ENCODE measurements at places on chromosomes 16 and 17. TPM values are rescaled to one million over a fixed set of nuclear protein-coding genes. Genes with fewer than 3 reads are reported as not detected.

DNA sequence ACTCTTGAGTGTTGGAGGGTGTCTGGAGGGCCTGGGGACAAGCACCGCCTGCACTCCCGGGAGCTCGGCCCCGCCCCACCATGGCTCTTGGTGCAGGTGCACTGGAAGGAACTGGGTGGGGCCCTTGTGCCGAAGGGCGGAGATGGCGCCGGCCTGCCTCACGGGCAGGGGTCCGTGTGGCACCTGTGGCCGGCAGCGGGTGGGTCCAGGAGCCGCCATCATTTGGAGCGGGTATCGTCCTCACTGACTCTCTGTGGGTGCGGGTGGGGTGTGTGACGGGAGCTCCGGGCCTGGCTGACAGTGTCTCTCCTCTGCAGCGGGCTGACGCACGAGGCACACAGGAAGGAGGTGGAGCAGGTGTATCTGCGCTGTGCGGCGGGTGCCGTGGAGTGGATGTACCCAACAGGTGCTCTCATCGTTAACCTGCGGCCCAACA lies 5.2 kb downstream of the METRNL start:
- DNase-seq: no peak

GRCh38 chr16:918068-918467 lies 52.7 kb downstream of the LMF1 start:
- DNase-seq: no peak

GRCh38 chr17:17533901-17534441 lies 37.8 kb upstream of the RASD1 start:
- no peak for DNase-seq

DNA sequence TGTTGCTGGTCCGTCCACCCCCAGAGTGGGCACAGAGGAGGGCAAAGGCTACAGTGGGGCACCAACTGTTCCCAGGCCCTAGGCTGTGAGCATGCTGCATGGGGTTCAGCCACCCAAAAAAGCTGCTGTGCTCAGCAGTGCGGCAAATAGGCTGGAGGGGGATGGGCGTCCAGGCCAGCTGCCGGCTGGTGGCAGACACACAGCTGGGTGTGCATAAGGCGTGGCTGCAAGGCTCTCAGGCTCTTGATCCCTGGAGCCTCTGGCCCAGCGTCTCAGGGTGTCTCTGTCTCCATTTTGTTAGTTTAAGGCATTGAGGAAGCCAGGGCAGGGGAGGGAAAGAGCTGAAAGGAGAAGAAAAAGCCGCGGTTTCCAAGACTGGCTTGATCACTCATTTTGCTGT lies 8.8 kb downstream of the RPL19 start:
- DNase-seq: peak; percentile 69

DNA sequence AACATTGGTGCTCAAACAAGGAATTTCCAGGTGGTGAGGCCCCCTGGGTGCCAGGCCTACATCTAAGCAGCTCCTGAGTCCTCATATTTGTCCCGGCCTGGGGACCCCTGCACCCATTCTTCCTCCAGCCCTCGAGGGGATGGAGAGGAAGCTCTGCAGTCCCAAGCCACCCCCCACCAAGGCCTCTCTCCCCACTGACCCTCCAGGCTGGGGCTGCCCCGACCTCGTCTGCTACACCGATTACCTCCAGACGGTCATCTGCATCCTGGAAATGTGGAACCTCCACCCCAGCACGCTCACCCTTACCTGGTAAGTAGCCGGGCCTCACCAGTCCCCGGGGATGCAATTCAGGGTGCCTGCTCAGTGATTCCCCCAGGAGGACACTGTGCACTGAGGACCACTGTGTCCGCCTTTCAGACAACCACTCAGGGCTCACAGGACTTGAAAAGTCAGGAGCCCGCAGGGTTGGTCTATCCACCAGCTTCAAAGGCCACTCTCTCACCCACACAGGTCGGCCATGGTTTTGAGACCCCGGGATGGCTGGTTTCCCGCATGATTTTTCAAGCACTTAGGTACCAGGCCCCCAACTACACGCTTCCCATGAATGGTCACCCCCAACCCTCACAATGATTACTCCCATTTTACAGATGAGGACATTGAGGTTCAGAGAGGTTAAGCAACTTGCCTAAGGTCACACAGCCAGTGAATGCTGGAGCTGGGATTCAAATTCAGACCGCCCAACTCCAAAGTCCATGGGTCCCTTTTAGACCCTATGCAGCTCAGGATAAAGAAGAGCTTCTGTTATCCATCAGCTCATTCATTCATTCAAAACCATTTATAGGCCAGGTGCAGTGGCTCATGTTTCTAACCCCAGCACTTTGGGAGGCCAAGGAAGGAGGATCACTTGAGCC lies 32.4 kb downstream of the IL21R start:
- DNase-seq: no peak

DNA sequence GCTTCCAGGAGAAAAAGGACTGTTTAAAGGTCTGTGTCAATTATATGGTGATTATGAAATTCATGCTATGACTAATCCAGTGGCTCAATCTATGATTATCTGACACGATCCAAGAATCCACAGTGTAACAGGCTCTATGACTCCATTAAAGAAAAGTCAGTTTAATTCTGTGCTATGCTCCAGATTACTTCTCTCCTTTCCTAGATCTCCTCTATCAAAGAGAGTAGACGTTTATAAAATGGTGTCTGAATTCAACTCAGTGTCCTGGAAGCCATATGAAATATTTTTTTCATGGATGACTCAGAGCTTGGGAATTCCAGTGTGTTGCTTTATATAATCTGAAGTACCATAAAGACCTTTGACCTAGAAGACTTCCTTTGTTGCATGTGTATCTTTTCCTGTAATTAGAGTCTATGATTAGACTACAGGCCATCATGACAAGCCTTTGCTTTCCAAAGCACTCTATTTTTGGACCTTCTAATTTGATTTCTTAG lies 27.0 kb upstream of the NF1 start:
- DNase-seq: no peak

GRCh38 chr17:27455236-27455913 lies 873 bp upstream of the KSR1 start:
- DNase-seq: no peak

GRCh38 chr17:12815642-12816141 lies 26.4 kb downstream of the ARHGAP44 start:
- peak; percentile 36 for DNase-seq

- no peak for DNase-seq
These were observed 51.0 kb downstream of the GAN start for GRCh38 chr16:81365731-81366130.

GRCh38 chr17:57861000-57861789 lies 11.4 kb upstream of the MRPS23 start:
- peak; percentile 41 for DNase-seq

- no peak for DNase-seq
These were observed 2.9 kb upstream of the CRYBA1 start for GRCh38 chr17:29243792-29244191.

DNA sequence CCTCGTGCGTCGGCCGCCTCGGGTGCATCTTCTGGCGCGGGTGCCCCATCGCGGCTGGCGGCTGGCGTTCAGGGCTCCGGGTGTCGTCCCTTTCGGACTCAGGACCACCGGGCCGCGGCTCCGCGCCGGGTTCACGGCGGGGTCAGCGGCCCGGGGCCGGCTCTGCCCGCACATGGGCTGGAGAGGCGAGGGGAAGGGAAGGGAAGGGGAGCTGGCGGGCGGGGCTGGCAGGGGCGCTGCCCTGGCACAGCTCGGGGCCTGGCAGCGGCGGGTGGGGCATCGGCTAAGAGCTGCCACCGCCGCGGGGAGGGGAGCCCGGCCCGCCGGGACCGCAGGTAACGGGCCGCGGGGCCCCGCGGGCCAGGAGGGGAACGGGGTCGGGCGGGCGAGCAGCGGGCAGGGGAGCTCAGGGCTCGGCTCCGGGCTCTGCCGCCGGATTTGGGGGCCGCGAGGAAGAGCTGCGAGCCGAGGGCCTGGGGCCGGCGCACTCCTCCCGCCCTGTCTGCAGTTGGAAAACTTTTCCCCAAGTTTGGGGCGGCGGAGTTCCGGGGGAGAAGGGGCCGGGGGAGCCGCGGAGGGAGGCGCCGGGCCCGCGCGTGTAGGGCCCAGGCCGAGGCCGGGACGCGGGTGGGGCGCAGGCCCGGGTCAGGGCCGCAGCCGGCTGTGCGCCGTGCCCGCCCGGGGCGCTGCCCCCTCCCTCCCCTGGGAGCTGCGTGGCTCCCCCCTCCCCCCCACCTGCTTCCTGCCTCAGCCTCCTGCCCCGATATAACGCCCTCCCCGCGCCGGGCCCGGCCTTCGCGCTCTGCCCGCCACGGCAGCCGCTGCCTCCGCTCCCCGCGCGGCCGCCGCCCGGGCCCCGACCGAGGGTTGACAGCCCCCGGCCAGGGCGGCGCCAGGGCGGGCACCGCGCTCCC lies 646 bp downstream of the HIC1 start:
- no peak for DNase-seq

- no peak for DNase-seq
These were observed 142.9 kb upstream of the NUDT7 start for GRCh38 chr16:77579351-77579891.

- DNase-seq: no peak
These were observed 28.3 kb upstream of the PITPNA start for GRCh38 chr17:1590747-1591473.

DNA sequence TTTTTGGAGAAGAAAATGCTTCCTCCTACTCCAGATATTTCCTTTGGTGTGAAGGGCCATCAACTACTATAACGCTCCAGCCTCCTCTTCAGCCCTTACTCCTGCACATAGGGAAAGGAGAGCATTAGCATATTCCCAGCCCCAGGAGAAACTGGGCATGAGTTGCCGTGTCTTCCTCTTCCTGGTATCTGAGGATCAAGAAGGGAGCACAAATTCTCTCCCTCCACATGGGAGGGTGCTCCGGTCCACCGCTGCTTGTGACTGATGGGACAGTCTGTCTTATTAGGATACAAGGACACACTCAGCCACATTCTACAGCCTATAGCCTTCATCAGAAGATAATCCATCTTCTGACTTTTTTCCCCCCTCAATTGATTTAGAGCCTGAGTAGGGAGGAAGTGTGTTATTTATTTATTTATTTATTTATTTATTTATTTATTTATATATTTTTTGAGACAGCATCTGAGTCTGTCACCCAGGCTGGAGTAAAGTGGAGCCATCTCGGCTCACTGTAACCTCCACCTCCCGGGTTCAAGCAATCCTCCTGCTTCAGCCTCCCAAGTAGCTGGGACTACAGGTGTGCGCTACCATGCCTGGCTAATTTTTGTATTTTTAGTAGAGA lies 16.6 kb upstream of the CYB5B start:
- no peak for DNase-seq

GRCh38 chr17:19727501-19728078 lies 11.2 kb upstream of the SLC47A2 start:
- no peak for DNase-seq

GRCh38 chr16:72853575-72854266 lies 194.2 kb downstream of the ZFHX3 start:
- DNase-seq: peak; percentile 7

GRCh38 chr17:40374821-40375498 lies 10.4 kb upstream of the GJD3 start:
- no peak for DNase-seq

- no peak for DNase-seq
These were observed 2.6 kb upstream of the TEDC2 start for GRCh38 chr16:2457267-2457666.

DNA sequence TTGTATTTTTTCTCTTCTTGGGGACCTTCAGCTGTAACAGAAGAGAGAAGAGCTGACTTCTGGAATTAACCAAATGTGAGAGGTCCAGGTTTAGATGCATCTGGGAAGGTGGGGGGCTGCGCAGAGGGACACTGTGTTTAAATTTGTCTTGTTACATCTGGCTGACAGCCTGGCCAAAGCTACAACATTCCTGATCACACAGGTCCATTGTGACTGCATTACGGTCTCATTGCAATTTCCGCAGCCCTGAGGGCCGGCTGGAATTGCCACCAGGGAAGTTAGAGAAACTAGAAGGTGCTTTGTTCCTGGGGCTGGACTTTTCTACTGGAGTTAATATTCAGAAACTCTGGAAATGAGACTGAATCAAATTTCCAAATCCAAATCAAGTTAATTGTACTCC lies 37.9 kb upstream of the LRRC75A start:
- no peak for DNase-seq

GRCh38 chr16:82630688-82631087 lies 3.9 kb downstream of the CDH13 start:
- no peak for DNase-seq

- no peak for DNase-seq
These were observed 10.1 kb upstream of the CNP start for GRCh38 chr17:41956522-41956921.

DNA sequence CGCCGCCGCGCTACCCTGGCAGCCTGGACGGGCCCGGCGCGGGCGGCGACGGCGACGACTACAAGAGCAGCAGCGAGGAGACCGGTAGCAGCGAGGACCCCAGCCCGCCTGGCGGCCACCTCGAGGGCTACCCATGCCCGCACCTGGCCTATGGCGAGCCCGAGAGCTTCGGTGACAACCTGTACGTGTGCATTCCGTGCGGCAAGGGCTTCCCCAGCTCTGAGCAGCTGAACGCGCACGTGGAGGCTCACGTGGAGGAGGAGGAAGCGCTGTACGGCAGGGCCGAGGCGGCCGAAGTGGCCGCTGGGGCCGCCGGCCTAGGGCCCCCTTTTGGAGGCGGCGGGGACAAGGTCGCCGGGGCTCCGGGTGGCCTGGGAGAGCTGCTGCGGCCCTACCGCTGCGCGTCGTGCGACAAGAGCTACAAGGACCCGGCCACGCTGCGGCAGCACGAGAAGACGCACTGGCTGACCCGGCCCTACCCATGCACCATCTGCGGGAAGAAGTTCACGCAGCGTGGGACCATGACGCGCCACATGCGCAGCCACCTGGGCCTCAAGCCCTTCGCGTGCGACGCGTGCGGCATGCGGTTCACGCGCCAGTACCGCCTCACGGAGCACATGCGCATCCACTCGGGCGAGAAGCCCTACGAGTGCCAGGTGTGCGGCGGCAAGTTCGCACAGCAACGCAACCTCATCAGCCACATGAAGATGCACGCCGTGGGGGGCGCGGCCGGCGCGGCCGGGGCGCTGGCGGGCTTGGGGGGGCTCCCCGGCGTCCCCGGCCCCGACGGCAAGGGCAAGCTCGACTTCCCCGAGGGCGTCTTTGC lies 3.1 kb downstream of the HIC1 start:
- peak; percentile 50 for DNase-seq

GRCh38 chr16:69089091-69089910 lies 16.2 kb upstream of the HAS3 start:
- DNase-seq: no peak

DNA sequence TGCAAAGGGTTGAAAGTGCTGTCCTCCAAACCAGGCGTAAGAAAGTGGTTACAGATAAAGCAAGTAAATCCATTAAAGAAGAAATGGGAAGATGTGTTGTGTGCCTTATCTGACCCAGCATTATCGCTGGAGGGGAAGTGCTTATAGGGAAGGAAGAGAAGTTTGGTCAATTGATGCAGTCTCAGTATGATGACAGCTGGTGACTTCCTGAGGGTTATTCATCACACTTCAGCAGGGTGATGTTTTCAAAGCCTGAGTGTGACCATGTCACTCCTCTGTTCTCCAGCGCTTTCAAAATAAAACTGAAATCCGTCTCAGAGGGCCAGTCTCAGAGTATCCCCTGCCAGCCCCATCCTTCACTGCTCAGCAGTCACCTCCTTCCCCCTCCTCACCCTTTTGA lies 505.4 kb upstream of the RBFOX1 start:
- DNase-seq: no peak

The CCL8 gene
- polyA plus RNA-seq: not detected

The TMC7 gene
- polyA plus RNA-seq: not detected

The RARA gene
- polyA plus RNA-seq: 7.0 TPM

The OR1A1 gene
- polyA plus RNA-seq: not detected

The SLFN12L gene
- not detected for polyA plus RNA-seq

The CYBA gene
- 1,651 TPM for polyA plus RNA-seq

The UTS2R gene
- not detected for polyA plus RNA-seq

Measured in naive B cell (primary cell).